ENCODE measurements at places on chromosomes 2 and 18.

DNA sequence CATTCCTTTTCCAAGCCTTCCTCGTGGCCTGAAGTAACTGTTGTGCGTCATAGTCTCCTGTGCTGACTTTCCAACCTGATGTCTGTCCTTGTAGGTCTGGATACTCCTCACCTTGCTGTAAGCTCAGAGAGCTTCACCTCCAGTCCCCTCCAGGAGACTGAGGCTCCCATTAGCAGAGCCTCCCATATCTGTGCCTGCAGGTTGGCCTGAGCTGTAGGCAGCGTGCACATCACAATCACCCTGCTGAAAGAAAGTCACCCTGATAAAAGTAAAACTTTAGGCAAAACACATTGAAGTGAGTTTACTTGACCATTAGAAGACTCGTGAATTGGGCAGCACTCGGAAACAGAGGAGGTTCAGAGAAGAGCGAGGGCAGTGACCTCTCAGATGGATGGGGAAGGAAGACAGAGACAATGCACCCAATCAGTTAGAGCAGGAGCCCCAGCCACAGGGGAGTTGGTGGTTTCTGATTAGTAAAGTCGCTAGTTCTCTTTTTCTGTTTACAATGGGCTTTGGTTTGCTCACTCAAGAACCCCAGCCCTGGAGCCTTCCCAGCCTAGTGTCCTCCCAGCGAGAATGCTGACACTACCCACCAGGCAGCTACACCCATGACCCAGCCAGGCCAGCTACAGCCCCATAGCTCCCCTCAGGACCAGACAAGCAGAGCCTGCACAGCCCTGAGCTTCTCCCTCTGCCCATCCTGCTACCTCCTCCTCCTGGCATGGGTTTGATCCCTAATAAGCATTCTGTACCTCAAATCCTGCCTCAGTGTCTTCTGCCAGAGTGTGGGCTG, 12.1 kb upstream of the TPO start:
- no peak for DNase-seq

GRCh38 chr2:120442923-120443571, 97.1 kb downstream of the INHBB start:
- DNase-seq, result no peak

- DNase-seq, result no peak
Measured at GRCh38 chr2:240395896-240396622, 39.4 kb upstream of the GPC1 start.

DNA sequence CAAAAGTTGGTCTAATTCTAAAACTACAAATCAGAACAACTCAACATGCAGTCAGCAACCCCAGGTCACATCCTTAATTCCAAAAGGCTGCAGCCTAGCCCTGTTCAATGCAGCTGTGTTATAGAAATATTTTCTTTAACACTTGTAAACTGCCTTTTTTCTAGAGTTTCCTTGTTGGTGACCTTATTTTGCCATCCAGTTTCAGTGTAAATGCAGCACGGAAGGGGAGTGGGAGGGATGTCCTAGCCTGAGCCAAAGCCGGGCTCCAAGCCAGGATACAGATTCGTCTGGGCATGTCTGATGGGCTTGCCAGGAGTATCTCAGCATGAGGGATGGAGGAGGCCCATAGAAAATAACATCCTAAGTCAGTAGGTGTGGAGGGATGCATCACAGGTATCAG, 17.7 kb upstream of the SP3 start:
- no peak for DNase-seq

GRCh38 chr2:3626118-3626811, 31.4 kb downstream of the COLEC11 start:
- no peak for DNase-seq

DNA sequence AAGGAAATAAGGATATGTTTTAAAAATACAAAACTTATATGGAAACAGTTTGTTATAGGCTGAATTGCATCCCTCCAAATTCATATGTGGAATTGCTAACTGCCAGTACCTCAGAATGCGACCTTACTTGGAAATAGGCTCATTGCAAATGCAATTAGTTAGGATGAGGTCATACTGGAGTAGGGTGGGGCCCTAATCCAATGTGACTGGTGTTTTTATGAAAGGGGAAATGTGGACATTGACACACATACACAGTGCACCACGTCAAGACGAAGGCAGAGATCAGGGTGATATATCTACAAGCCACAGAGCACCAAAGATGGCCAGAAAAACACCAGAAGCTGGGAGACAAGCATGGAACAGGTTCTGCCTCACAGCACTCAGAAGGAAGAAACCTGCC, 494.2 kb downstream of the TSN start:
- no peak for DNase-seq

DNA sequence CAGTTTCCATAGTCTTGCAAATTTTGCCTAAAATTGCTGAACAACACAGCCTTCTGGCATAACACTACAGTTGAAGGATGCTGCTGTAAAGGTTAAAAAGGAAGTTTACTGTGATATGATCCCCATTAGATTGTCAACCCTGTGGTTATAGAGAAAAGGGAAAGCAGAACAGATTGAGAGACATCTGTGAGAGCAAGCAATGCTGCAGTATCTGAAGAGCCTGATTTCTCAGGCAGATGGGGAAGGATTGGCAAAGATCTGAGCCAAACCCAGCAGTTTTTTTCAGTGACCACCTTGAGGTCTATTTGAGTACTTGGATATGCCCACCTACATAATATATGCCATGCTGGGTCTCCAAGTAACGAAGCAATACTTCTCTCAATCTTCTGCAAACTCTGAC, 8.5 kb upstream of the ST8SIA3 start:
- DNase-seq, result no peak

DNA sequence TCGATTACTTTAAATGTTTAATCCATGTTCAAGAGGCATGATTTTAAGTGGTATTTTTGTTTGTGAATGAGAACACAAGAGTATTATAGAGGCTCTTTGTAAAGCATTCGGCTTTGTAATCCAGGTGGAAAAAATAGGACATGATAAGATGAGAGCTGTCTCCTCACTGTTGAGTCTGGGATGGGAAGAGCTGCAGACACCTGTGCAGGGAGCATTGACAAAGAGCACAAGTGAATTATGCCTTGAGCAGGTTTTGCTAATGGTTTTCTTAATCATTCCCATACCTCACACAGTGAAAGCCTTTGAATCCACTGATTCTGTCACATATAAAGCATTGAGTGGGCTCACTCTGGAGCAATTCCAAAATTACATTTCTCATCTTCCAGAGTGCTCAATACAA, 9.6 kb downstream of the COL6A3 start:
- DNase-seq, result no peak

- DNase-seq, result no peak
Measured at GRCh38 chr2:238567067-238567855, 140.5 kb downstream of the ASB1 start.

DNA sequence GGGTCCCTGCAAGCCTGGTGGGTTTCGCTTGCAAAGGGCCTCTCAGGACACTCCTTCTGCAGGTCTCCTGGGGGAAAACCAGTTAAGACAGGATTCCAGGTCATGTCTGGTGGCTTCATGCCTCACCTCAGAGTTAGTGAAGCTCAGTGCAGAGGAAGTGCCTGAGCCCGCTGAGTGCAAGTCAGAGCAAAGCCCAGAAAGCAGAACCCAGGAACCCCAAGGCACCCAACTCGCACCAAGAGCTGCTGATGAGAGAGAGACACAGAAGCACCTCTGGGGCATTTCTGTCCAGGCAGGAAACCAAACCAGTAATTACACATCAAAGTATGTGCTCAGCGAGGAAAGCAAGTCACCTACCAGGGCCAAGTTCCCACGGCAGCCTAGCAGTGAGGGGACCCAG, 78.4 kb downstream of the ARHGEF4 start:
- DNase-seq, result no peak
